IMR-90 (cell line): ENCODE measurements at places on chromosomes 13 and 19. TPM values are rescaled to one million over a fixed set of nuclear protein-coding genes. Genes with fewer than 3 reads are reported as not detected.

DNA sequence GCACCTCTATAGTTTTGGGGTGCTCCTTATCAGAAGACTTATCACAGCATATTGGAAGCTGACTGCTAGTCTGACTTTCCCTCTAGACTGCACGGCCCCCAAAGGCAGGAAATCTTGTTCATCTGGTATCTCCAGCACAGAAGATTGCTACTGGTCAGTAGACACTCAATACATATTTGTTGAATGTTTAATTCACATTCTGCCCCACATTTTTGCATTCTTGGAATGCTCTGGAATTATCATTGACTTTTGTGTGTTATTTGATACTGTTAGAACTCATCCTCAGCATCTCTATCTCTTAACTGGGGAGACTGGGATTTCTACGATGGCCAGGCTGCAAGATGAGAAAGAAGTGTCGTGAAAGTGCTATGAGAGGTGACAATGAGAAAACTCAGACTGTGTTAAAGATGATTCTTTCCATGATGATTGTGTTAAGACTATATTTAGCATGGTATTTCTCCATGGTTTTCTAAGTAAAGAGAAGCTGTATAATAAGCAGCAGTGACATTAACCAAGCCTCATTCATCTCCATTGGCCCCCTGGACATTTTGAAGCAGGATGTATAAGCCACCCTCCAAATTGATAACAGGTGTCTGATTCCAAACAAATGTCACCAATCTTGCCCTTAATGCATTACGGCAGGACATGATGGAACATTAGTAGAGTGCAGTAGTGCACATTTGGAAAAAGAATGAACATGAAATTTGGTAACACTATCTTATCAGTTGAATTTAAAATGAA lies 440.9 kb downstream of the RFC3 start:
- no peak for DNase-seq

DNA sequence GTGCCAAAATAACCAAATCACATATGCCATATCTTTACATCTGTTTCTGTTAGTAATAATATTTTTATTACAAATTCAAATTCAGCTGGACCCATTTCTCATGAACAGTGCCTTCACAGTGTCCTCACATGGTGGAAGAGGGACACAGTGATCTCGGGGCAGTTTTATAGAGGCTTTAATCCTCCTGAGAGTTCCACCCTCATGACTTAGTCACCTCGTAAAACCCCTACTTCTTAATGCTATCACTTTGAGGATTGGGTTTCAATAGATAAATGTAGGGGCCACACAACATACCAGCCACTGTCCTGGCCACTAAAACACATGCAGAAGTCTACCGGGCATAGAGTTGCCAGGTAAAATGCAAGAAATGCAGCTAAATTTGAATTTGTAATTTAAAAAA lies 201.5 kb downstream of the MYO16 start:
- no peak for DNase-seq

CGB5 gene
- total RNA-seq, result not detected in 2 replicates

- no peak for DNase-seq
Measured at GRCh38 chr13:26896986-26897668, 136.5 kb upstream of the GPR12 start.

FXYD3 gene
- total RNA-seq, result not detected in 2 replicates

GRCh38 chr13:107018285-107018684 lies 450.3 kb upstream of the ARGLU1 start:
- DNase-seq, result no peak

- peak; percentile 1 for DNase-seq
Measured at GRCh38 chr13:71912524-71912923, 45.5 kb upstream of the DACH1 start.

GRCh38 chr13:46736541-46737310 lies 60.2 kb downstream of the ESD start:
- DNase-seq, result no peak

GRCh38 chr13:49512578-49512977 lies 16.8 kb downstream of the PHF11 start:
- DNase-seq, result no peak

ZNF560 gene
- 0.90 and 1.1 TPM in 2 replicates for total RNA-seq

KLK8 gene
- total RNA-seq, result not detected in 2 replicates

USPL1 gene
- total RNA-seq, result 15.4 and 22.5 TPM in 2 replicates

CLDN10 gene
- not detected in 2 replicates for total RNA-seq

GRCh38 chr19:15096223-15096622 lies 11.0 kb upstream of the SYDE1 start:
- DNase-seq, result no peak

DNA sequence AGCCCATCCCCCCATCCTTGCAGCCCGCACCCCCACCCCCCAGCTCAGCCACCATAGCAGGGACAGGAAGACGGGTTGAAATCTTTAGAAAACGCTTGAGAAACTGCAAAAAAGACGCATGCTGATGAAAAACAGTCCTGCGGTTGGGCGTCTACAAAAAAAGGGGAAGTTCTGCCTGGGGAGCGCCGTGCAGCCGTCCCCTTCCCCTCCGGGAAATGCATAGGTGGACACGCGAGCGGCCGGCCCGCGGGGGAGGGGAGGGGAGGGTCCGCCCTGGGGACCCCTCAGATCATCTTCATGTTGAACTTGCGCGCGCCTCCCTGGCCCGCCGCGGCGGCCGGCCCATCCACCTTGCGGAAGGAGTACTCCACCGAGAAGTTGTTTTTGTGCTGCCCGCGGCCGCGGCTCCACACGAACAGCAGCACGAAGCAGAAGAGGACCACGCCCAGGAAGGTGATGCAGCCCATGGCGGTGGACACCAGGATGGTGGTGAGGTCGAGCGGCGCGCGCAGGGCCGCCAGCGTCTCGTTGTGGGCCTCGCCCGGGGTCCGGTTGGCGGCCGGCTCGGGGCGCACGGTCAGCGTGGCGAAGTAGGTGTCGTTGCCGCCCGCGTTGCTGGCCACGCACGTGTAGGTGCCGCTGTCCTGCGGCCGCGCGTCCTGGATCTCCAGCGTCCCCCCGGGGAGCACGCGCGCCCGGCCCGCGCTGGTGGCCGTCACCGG lies 7.9 kb upstream of the PEAK3 start:
- no peak for DNase-seq

SULT2A1 gene
- total RNA-seq, result not detected in 2 replicates

DNA sequence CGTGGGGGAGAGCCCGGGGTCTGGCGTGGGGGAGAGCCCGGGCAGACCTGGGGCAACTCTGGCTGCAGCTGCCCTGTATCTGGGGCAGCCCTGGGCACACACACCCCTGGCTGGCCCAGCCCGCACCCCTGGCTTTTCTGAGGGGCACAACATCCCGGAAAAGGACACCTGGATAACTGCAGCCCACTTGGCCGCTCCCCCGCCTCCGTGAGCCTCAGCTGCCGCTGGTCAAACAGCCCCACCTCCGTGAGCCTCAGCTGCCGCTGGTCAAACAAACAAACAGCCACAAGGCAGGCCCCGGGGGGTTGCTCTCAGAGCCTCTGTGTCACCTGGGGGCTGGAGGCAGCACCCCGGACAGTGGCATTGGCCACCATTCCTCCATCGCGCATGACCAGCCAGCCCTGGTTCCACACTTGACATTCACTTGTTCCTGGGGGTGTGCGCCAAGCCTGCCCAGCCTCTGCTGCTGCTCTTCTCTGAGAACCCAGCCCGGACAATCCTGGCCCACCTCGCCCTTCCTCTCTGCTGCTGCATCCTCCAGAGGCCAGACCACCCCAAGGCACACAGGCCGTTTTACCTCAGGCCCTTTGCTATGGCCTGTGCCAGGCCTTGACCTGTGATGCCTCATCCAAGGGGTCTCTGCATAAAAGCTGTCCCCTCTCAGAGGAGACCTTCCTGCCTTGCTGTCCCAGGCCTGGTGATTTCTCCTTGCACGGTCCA lies 19.9 kb downstream of the CEBPG start:
- DNase-seq, result no peak

KANK3 gene
- not detected in 2 replicates for total RNA-seq

DNA sequence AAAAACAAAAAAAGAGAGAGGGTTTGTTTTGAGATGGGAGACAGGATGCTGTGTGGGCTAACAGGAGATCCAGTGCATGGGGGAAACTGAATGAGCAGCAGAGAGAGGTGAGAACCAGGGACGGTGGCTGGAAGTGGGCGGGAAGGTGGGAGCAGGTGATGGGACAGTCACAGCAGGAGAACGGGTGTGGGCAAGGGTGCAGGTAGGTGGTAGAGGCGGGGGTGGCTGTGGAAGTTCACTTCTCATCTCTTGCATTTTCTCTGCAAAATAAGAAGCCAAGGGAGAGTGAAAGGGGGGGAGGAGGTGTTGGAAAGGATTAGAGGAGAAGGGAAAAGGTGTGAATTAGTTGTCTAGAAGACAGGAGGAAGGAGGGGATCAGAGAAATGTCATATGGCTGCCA lies 21.9 kb downstream of the FBXO17 start:
- DNase-seq, result no peak

- DNase-seq, result no peak
Measured at GRCh38 chr13:97967226-97967625, 13.8 kb downstream of the IPO5 start.

GRCh38 chr19:4362101-4362828 lies 18.9 kb downstream of the MPND start:
- DNase-seq, result no peak

DNA sequence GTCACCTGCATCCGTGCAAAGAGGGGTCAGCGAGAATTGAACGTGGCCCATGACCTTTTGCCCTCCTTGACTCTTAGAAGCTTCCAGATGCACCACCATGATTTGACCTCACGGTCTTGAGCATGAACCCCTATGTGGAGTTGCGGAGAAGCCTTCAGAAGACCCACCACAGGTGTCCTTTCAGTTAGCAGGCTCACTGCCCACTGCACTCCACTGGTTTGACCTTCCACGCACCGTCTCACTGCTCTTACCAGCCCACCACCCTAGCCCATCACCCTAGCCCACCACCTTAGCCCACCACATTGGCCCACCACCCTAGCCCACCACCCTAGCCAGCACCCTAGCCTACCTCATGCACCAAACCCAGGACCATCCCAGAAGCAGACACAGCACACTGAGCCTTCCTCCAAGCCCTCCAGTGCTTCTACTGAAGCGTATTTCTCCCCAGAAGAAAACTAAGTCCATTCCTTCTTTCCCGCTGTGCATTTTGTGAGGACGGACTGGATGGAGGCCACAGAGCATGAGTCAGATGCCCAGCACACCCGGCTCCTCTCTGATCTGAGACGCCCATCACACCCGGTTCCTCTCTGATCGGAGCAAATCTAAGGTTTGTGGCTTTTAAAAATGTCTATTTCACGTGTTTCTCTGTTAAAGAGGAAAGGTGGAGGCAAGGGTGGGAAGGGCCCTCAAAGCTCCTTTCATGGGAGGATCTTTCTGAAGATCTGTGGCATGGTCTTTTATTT lies 45.8 kb downstream of the SOX1 start:
- DNase-seq, result no peak

DNA sequence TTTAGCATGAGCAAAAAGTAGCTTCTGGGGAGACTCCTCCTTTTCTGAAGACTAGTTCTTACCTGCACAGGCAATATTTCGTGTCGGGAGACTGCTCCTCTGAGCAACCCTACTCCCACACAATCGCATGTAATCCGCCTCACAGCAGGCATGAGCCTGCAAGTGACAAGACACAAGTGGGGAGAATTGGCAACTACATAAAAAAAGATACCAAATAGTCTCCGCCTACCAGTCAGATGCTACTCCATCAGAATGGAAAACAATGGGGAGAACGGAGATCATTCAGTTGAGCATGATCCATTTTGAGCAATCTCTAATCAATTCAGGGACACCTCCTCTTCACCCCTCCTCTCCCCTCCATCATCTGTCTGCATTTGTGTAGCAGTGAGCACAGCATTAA lies 321.0 kb downstream of the COG6 start:
- no peak for DNase-seq

LGALS14 gene
- total RNA-seq, result not detected in 2 replicates

- no peak for DNase-seq
Measured at GRCh38 chr13:27926644-27927434, 7.0 kb downstream of the PDX1 start.

GRCh38 chr19:43743059-43743458 lies 11.7 kb downstream of the SMG9 start:
- peak; percentile 57 for DNase-seq

C1QTNF9B gene
- total RNA-seq, result 0.56 and 0.72 TPM in 2 replicates

- peak; percentile 25 for DNase-seq
Measured at GRCh38 chr13:43572656-43573360, 214.0 kb downstream of the ENOX1 start.

DNA sequence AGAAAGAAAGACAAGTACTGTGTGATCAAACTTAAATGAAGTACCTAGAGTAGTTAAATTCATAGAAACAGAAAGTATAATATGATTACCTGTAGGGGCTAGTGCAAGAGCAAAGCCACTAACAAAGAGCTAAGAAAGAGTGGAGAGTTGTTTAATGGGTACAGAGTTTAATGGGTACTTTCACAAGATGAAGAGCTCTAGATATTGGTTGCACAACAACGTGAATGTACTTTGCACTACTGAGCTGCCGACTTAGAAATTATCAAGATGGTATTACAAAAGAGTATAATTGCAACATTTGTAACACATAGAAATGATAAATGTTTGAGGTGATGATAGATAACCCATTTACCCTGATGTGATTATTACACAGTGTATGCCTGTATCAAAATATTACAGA lies 140.3 kb upstream of the GPC6 start:
- DNase-seq, result no peak

DNA sequence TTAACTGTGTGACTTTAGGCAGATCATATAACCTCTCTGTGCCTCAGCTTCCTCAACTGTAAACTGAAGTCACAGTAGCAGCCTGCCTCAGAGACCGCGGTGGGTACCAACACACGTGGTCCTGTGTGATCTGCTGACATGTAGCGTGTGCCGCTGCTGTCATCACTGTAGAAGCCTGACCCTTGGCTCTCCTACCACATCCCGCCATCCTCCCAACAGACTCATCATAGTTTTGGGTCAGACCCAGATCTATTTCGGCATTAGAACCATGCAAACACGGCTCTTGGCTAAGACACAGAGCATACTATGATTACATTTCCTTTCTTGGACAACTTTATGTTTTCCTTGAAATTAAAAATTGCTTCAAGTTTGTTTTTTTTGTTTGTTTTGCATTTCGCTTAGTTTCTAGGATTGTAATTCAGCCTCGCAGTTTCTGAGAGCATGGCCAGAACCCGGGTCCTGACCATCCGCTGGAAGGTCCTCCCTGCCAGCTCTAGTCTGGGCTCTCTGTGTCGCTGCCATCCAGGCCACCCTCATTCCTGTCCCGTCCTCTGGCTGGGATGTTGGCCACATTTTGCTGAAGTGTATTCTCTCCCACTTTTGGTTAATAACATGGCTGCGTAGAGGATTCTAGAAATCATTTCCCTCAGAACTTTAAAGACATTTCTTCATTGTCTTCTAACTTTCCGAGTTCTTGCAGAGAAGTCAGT lies 53.0 kb downstream of the GGACT start:
- no peak for DNase-seq

GRCh38 chr13:95355494-95355893 lies 54.2 kb upstream of the ABCC4 start:
- DNase-seq, result peak; percentile 78

GRCh38 chr13:49216334-49216733 lies 3.8 kb upstream of the MLNR start:
- DNase-seq, result no peak

WDR87 gene
- not detected in 2 replicates for total RNA-seq

GRCh38 chr19:19061506-19061905 lies 2.3 kb upstream of the SLC25A42 start:
- DNase-seq, result no peak

MEDAG gene
- total RNA-seq, result 0.28 and 0.36 TPM in 2 replicates
